A549 treated with DMSO at 1 μM for 4 hours (cell line): ENCODE measurements at places on chromosomes 1 and 21. TPM values are rescaled to one million over a fixed set of nuclear protein-coding genes. Genes with fewer than 3 reads are reported as not detected.

Gene OR2T35
- total RNA-seq, result not detected in 5 replicates

Gene ADGRL4
- not detected in 5 replicates for total RNA-seq

Gene RASAL2
- total RNA-seq, result 19.2 to 25.4 TPM (median 21.6 TPM) in 5 replicates

Gene NTMT2
- not detected in 5 replicates for total RNA-seq

Gene RXRG
- not detected in 5 replicates for total RNA-seq

Gene NES
- 1.4 to 1.8 TPM (median 1.6 TPM) in 5 replicates for total RNA-seq

Gene EDARADD
- 2.7 to 3.2 TPM (median 3.1 TPM) in 5 replicates for total RNA-seq

Gene HPDL
- total RNA-seq, result 4.2 to 5.7 TPM (median 4.3 TPM) in 5 replicates

Gene NBPF6
- not detected in 5 replicates for total RNA-seq

Gene RIMKLA
- 0.44 to 0.97 TPM (median 0.85 TPM) in 5 replicates for total RNA-seq

Gene PTGS2
- 10.0 to 16.4 TPM (median 13.3 TPM) in 5 replicates for total RNA-seq
